ENCODE measurements at places on chromosomes 2 and 18. TPM values are rescaled to one million over a fixed set of nuclear protein-coding genes. Genes with fewer than 3 reads are reported as not detected.

- no peaks in the 10 kb centered on the region for H3K4me1 ChIP-seq
- no peak overlapping the region for H3K4me3 ChIP-seq
- peaks cover 7% of the 10 kb centered on the region for H3K27me3 ChIP-seq
- H3K36me3 ChIP-seq, result no peaks in the 10 kb centered on the region
- no peak for DNase-seq
These were observed 76.7 kb upstream of the ACAA2 start for GRCh38 chr18:49890041-49890440.

- H3K4me3 ChIP-seq, result no peak overlapping the region
- H3K27me3 ChIP-seq, result no peaks in the 10 kb centered on the region
- no peaks in the 10 kb centered on the region for H3K36me3 ChIP-seq
- no peaks in the 10 kb centered on the region for H3K4me1 ChIP-seq
These were observed 512.8 kb upstream of the NRP2 start for GRCh38 chr2:205169464-205169863.

DNA sequence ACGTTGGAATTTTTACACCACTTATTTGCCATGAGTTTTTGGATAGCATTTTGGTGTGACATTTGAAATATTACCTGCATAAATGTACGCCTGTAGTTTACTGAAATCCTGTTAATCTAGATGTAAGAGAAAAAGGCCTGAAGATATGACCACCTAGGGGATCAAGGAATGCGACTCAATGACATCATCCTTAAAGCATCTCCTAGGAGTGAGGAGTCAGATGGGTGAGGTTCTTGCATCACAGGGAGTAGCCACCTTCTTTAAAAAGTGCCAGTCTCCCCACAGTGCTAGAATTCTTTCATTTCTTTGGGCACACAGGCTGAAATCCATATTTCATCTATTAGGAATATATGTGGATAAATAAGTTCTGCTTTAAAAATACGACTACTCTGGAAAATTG lies 34.5 kb downstream of the ADCYAP1 start:
- H3K36me3 ChIP-seq, result no peaks in the 10 kb centered on the region
- H3K27ac ChIP-seq, result no peak overlapping the region
- no peak overlapping the region for H3K4me3 ChIP-seq
- no peak for DNase-seq

DNA sequence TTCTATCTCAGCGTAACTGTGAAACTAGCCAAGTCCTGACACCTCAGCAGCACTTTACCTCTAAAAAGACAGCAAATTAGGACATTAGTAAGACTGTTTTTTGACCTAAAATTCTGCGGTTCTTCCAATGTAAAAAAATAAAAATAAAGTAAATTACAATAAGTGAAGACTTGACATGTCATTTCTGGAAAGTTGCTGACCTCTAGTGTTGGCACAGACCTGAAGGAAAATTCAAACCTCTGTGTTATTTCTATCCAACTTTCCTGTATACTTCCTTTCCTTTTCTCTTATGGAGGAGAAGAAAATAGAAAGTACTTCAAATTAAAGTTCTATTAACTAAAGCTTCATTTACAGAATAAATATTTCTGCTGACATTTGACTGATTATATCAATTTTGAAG lies 110.6 kb downstream of the TMEM182 start:
- no peaks in the 10 kb centered on the region for H3K27me3 ChIP-seq
- H3K4me1 ChIP-seq, result no peaks in the 10 kb centered on the region
- no peak overlapping the region for H3K4me3 ChIP-seq
- H3K27ac ChIP-seq, result no peak overlapping the region
- no peaks in the 10 kb centered on the region for H3K36me3 ChIP-seq

DNA sequence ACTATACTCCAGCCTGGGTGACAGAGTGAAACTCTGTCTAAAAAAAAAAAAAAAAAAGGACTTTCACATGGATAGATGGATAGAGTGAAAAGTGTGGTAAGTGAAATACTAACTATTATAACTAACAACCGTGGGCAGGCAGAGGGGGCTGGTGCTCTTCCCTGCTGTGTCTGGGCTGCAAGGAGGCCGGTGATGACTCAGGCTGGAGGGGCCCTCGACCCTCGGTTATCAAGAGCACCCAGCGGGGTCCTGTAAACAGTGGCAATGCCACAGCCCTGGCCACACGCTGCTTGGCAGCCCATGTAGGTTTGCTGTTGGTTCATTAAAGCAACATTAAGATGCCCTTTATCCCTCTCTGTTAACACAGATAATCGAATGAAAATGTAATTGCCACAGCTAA lies 184.8 kb upstream of the RAB12 start:
- no peaks in the 10 kb centered on the region for H3K4me1 ChIP-seq
- H3K27ac ChIP-seq, result no peak overlapping the region
- no peak overlapping the region for H3K4me3 ChIP-seq
- DNase-seq, result no peak

GRCh38 chr18:5746844-5747243 lies 148.5 kb downstream of the TMEM200C start:
- no peak for DNase-seq
- H3K27me3 ChIP-seq, result no peaks in the 10 kb centered on the region
- no peak overlapping the region for H3K4me3 ChIP-seq
- H3K27ac ChIP-seq, result no peak overlapping the region
- no peaks in the 10 kb centered on the region for H3K36me3 ChIP-seq
- no peaks in the 10 kb centered on the region for H3K4me1 ChIP-seq

DNA sequence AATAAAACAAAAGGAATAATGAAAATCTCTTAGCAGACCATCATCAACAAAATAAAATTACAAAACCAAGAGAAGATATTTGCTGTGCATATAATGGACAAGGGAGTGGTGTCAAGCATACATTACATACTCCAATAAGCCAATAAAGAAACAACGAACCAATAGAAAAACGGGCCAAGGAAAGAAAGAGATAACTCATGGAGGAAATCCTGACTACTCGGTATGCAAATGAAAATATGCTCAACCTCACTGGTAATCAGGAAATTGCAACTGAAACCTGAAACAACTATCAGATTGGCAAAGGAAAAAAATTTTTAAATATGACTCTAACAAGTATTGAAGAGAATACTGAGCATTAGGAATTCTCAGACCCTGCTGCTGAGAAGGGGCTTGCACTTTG lies 84.7 kb downstream of the BCL2 start:
- peaks cover 52% of the 10 kb centered on the region for H3K4me1 ChIP-seq
- no peak overlapping the region for H3K4me3 ChIP-seq
- no peaks in the 10 kb centered on the region for H3K36me3 ChIP-seq
- peak overlapping the region; percentile 6 for H3K27ac ChIP-seq
- no peak for DNase-seq
- H3K27me3 ChIP-seq, result no peaks in the 10 kb centered on the region

GRCh38 chr2:113285816-113286215 lies 7.1 kb upstream of the PAX8 start:
- DNase-seq, result no peak
- H3K27ac ChIP-seq, result no peak overlapping the region
- H3K27me3 ChIP-seq, result peaks cover 7% of the 10 kb centered on the region
- H3K36me3 ChIP-seq, result no peaks in the 10 kb centered on the region
- no peaks in the 10 kb centered on the region for H3K4me1 ChIP-seq
- no peak overlapping the region for H3K4me3 ChIP-seq

- H3K36me3 ChIP-seq, result peaks cover 7% of the 10 kb centered on the region
- no peak for DNase-seq
- H3K27me3 ChIP-seq, result no peaks in the 10 kb centered on the region
- H3K4me1 ChIP-seq, result peaks cover 4% of the 10 kb centered on the region
These were observed 40.6 kb upstream of the RNU4ATAC start for GRCh38 chr2:121489911-121490583.

GRCh38 chr2:234770031-234770506 lies 181.7 kb upstream of the SH3BP4 start:
- H3K4me3 ChIP-seq, result no peak overlapping the region
- H3K27ac ChIP-seq, result no peak overlapping the region
- DNase-seq, result no peak
- peaks cover 11% of the 10 kb centered on the region for H3K27me3 ChIP-seq
- no peaks in the 10 kb centered on the region for H3K36me3 ChIP-seq

DNA sequence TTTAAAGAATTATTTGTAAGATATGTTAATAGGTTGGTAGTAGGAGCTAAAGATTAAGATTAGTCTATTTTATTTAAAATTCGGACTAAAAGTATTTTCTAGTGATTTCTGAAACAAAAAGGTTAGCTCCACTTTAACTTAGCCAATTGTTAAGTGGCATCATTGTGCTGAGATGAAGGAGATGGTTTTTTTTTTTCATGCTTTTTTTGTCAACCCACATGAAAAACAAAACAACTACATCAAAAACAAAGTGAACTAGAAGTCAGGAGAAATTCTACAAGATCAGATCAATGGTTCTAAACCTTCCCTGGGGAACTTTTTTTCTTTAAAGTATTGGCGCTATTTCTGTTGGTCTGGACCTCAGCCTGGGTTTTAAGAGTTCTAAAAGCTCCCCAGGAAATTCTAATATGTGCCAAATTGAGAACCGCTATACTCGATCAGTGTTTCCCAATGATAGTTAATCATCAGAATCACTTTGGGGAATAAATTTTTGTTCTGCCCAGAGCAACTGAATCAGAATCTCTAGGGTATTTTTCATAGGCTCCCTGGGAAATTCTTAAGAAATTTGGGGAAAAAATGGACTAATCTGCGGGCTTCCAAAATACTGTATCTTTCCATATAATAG lies 2.3 kb downstream of the ZC3H6 start:
- peaks cover 16% of the 10 kb centered on the region for H3K27me3 ChIP-seq
- peak overlapping the region; percentile 96 for H3K27ac ChIP-seq
- no peak for DNase-seq

DNA sequence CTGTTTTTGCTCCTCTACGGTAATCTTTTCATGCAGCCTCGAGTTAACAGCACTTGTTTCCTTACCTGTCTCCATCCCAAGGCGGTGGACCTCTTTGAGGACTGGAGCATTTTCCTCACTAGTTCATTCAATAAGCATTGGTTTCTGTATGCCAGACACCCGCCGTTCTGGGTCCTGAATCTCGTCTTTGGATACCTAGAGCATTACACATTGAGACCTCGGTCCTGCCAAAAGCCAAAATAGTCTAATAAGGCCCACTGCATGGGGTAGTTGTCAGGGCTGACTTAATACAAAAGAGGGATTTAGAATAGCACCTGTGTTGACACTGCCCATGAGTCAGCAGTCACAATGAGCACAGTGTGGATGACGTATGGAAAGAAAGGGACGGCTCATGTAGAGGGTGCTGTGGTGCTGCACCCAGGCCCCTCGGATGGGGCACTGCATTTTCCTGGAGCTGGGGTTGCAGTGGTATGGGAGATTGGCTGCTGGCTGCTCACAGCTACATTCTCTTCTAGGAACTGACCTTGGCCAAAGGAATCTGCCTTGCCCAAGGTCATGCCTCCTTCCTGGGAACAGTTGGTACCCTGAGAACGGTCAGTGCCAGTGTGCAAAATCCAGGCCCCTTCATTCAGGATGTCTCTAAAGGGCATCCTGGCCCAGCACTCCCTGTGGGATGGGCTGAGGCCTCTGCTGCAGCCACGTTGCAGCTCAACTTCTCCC lies 126.9 kb upstream of the NCK2 start:
- H3K36me3 ChIP-seq, result no peaks in the 10 kb centered on the region
- DNase-seq, result no peak
- H3K27me3 ChIP-seq, result peaks cover 3% of the 10 kb centered on the region
- no peak overlapping the region for H3K27ac ChIP-seq
- H3K4me3 ChIP-seq, result no peak overlapping the region

GRCh38 chr2:229492034-229492433 lies 220.9 kb upstream of the PID1 start:
- H3K4me1 ChIP-seq, result no peaks in the 10 kb centered on the region
- no peak overlapping the region for H3K4me3 ChIP-seq
- H3K27ac ChIP-seq, result no peak overlapping the region
- H3K36me3 ChIP-seq, result no peaks in the 10 kb centered on the region
- DNase-seq, result no peak

- DNase-seq, result no peak
- H3K4me3 ChIP-seq, result no peak overlapping the region
- no peaks in the 10 kb centered on the region for H3K4me1 ChIP-seq
- no peaks in the 10 kb centered on the region for H3K27me3 ChIP-seq
- no peaks in the 10 kb centered on the region for H3K36me3 ChIP-seq
These were observed 110.1 kb downstream of the ZNF385B start for GRCh38 chr2:179751163-179751809.

- DNase-seq, result no peak
- H3K27me3 ChIP-seq, result peaks cover 2% of the 10 kb centered on the region
- H3K4me3 ChIP-seq, result no peak overlapping the region
- no peak overlapping the region for H3K27ac ChIP-seq
- H3K4me1 ChIP-seq, result peaks cover 61% of the 10 kb centered on the region
- H3K36me3 ChIP-seq, result peaks cover 4% of the 10 kb centered on the region
These were observed 13.4 kb downstream of the HDLBP start for GRCh38 chr2:241302083-241302482.

DNA sequence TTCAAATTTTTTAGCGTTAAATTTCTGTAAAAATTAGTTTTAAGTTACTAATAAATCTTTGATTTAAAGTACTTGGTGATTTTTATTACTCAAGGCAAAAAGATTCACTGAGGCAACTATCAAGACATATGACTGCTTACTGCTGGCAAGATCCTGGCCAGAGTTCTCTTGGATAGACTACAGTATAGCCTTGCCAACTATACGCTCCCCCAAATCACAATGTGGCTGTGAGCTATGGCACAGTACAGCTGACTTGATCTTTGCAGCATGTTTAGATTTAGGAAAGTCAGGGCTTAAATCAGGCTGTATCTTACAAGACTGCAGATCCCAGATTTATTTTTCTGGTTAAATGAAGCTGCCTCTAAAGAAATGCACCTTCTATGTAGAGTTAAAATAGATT lies 26.5 kb downstream of the MSTN start:
- H3K27ac ChIP-seq, result no peak overlapping the region
- no peaks in the 10 kb centered on the region for H3K27me3 ChIP-seq
- no peak overlapping the region for H3K4me3 ChIP-seq
- no peaks in the 10 kb centered on the region for H3K36me3 ChIP-seq

DNA sequence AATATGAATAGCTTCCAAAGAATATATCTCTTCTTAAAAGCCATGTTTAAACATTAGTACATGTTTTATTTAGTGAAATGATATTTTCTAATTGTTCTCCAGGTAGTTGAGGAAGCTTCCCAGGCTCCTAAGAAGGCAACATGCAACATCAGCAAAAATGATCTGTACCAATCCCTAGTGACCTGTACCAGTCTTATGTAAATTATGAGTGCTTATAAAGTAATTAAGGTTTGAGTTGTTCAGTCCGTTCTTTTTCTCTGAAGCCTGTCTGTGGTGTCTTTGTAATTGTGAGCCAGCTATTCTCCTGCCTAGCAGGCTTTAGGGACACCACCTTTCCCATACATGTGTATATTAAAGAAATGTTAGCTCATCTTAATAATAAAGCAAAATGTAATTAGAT lies 98.2 kb downstream of the PKP4 start:
- DNase-seq, result no peak
- H3K27me3 ChIP-seq, result no peaks in the 10 kb centered on the region
- no peaks in the 10 kb centered on the region for H3K4me1 ChIP-seq
- H3K27ac ChIP-seq, result no peak overlapping the region
- no peak overlapping the region for H3K4me3 ChIP-seq

- peaks cover 14% of the 10 kb centered on the region for H3K27me3 ChIP-seq
- H3K4me3 ChIP-seq, result no peak overlapping the region
- H3K4me1 ChIP-seq, result no peaks in the 10 kb centered on the region
These were observed 110.5 kb downstream of the ACKR3 start for GRCh38 chr2:236679884-236680860.

The CHAC2 gene
- polyA plus RNA-seq, result 3.0 TPM

The ECEL1 gene
- polyA plus RNA-seq, result not detected

The MYCN gene
- not detected for polyA plus RNA-seq

The ATF2 gene
- 35.5 TPM for polyA plus RNA-seq

The SPR gene
- 1.2 TPM for polyA plus RNA-seq

The BMP10 gene
- not detected for polyA plus RNA-seq

The DOK6 gene
- polyA plus RNA-seq, result 0.54 TPM

The ITGB6 gene
- not detected for polyA plus RNA-seq

The LTBP1 gene
- polyA plus RNA-seq, result 2.0 TPM
